ENCODE measurements at places on chromosomes 12 and 14.

DNA sequence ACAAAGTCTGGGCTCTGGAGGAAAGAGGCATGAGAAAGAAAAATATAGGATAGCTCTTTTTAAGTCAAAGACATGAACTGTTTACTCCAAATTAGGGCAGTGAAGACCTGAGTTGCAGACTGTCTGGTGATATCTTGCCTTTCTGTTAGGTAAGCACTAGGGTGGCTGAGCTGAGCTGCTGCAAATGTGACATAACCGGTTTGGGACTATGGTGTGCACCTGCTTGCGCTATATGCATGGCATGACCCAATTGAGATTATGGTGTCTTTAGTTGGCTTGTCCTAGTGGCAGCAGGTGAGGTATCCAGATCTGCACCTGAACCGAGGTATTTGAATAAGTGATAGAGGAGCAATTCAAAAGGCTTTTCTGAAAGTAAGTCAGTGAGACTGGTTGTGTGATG lies 345.6 kb downstream of the APAF1 start:
- DNase-seq, result peak; percentile 8

- DNase-seq, result no peak
Measured at GRCh38 chr14:54582334-54582733, 15.4 kb downstream of the SAMD4A start.

DNA sequence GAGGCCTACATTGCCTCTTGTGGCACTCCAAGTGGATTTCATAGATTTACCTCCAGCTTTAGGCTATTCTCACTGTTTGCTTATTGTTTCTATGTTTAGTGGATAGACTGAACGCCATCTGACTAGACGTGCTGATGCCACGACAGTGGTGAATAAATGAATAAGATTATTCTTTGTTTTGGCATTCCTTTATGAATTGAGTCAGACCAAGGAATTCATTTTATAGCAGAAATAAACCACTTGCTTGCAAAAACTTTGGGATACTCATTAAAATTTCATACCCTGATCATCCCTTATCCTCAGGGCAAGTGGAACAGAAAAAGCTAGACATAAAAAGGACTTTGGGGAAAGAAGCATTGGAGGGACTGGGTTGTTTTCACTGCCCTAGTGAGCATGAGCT lies 71.7 kb upstream of the FERMT2 start:
- no peak for DNase-seq

DNA sequence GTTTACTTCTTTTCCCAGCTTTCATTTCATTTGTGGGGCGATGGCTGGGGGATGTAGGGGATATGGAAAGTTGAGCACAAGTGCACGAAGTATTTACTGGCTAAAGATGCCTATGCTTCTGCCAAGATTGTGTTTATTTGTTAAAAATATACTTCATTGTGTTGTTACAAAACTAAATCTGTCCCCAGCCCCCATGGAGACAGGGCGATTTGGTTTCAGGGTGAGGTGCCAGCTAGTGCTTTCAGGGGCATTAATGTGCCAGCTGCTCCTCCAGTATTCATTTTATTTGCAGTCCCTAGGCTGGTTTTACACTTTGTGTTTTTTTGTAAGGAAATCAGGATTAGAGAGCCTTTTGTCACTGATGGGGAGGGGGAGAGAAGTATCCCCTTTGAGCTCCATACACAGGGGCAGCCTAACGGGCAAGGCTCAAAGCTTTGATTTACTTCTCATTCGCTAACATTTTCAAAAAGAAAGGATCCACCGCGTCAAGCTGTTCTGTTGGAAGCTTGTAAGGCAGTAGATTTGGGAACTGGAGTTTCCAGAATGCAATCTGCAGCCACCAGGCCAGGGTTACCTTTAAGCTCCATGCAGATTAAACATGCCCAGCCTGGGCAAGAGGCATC lies 198.7 kb upstream of the PLEKHG7 start:
- no peak for DNase-seq

DNA sequence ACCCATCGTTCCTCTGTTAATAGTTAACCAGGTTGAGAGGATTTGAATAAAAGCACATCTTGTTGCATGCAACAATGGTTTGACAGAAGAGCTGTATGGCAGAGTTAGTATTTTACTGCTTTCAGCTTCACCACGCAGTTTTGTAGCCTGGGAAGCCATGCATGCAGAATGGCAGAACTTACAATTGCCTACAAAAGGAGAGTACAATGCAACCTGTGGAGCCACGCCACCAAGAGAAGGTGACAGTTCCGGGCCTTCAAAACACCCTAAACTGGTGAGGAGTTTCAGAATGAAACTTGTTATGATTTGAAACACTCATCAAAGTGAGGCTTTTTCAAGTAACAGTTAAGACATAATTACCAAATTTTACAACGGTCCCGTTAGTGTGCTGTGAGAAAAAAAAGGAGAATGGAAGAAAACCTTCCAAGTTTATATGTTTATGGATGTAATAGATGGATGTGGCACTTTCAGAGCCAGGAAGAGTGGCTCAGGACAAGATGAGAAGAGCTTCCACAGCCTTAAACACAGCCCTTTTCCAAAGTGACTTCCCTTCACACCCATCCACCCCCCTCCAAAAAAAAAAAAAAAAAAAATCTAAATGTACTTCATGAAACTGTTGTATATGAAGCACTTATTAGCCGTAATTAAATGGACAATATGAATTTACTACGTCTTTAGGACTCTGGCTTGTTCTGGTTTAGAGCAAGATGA lies 158.7 kb downstream of the EGLN3 start:
- DNase-seq, result no peak

DNA sequence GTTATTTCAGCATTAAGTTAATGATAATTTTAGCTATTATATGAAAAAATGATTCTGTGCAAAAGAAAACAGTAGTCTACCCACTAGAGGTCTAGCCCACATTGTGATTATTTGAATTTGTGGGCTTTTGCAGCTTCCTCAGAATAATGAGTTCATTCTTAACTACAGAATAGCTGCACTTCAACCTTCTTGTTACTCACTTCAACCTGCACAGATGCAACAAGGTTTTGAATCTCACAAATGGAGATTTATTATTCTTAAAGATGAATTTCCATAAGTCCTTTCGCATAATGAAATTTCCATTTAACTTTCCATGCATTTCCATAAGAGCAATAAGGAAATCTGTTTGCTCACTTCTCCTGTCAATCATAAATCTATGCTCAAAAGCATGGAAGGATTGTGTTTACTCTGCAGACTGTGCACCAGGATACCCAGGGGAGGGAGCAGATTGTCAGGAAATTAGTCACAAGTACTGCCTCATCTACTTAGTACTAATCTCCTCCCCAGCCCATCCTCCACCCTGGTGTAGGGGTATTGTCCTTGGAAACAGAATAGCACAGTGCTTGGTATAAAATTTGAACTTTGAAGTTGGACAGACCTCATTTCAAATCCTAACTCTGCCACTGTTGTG lies 24.1 kb downstream of the PTGER2 start:
- no peak for DNase-seq

DNA sequence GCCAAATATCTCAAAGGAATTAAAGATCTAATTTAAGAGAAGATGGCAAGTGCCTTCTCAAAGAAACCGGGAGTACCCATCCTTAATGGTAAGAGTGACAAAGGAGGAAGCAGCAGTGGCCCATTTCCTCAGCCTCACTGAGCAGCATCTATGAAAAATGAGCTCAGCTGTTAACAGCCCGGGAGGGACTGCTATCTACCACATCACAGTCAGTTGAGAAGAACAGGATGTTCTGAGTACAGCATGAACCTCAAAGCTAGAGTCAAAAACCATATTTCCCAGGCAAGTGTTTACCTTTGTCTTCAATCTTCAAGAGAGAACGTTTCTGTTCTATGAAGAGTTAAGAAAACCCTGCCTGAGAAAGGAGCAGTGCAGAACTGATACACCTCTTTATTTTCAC lies 115.0 kb downstream of the BTG1 start:
- DNase-seq, result peak; percentile 58

DNA sequence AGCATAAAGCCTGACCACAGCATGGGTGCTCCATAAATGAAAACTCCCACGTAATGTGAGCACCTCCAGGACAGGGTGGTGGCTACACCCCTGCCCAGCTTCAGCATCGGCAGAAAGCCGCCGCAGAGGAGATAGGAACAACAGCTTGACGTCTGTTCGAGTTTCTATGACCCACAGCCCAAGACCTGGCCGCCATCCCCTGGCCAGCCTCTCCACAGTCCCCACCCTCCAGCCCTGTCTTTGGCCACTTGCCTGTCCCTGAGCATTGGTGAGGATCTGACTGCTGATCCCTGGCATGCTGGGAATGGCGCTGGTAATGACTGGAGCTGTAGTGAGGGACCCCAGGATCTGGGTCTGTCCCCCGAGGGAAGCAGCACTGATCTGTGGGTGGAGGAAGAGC lies 21.3 kb downstream of the POU6F1 start:
- no peak for DNase-seq

GRCh38 chr12:27545665-27546064 lies 21.7 kb downstream of the PPFIBP1 start:
- no peak for DNase-seq

GRCh38 chr12:6084261-6084968 lies 40.1 kb downstream of the VWF start:
- DNase-seq, result no peak

DNA sequence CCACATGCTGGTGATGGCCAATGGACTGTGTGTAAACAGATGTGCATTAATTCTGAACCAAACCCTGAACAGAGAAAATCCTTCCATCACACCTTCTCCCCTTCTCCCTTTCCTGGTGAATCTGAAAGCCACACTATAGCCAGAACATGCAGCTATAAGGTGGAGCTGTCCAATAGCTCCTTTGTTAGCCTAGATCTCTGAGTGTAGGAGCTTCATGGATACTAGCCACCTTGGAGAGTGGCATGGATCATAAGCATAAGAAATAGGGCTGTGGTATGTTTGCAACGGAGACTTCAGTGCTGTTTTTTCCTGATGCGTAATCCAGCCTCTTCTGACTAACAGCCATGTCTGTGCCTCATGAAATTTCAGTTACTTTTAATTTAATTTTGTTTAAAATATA lies 364.5 kb downstream of the BTG1 start:
- DNase-seq, result no peak

DNA sequence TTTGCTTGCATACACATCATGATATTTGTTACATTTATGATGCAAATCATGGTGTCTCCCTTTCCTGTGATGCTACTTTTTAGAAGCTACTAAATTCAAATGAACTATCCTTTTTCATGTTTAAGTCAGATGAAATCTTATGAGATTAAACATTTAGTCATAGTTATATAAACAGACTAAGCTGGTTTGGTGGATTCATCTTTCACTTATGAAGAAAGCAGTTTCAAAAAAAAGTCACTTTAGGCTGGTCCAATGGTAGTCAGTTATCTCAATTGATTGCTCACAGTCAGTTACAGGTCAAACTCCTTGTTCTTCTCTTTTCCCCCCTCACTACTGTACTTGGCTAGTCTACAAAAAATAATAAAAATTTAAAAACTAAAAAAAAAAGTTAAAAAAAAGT lies 19.7 kb downstream of the SYCP3 start:
- no peak for DNase-seq

DNA sequence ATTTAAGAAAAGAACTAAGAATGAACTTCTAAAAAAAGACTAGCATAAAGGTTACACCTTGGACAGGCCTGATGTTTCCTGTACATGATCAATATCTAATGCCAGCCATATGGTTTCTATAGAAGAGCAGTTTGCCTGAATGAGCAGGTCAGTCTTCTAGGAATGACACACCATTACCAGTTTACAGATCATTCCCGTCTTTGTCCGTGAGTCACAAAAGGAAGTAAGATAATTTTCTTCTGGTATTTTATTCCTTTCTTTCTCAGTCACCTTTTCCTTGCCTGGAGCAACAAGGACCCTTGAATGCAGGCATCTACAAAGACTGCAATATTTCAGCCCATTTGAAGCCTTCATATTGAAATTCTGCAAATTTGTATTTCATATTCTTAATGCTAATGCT lies 44.6 kb upstream of the CNTN1 start:
- no peak for DNase-seq

- DNase-seq, result no peak
Measured at GRCh38 chr14:102652194-102652593, 59.7 kb downstream of the RCOR1 start.

DNA sequence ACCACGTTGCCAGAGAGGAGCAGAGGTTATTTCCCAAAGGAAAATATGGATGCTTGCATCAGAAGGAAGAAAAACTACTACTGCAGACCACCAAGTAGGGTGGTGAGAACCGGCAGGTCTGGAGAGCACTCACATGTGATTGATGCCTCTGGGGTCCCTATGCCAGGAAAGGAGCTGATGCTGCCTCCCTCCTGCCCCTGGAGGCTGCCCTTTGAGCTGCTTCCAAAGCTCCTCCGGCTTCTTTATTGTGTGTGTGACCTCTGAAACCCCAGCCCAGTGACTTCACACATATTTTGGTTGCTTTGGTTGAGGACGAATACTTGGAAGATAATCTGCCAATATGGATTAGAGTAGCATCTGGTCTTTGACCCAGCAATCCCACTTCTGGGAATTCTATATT lies 133.4 kb downstream of the AACS start:
- DNase-seq, result no peak

DNA sequence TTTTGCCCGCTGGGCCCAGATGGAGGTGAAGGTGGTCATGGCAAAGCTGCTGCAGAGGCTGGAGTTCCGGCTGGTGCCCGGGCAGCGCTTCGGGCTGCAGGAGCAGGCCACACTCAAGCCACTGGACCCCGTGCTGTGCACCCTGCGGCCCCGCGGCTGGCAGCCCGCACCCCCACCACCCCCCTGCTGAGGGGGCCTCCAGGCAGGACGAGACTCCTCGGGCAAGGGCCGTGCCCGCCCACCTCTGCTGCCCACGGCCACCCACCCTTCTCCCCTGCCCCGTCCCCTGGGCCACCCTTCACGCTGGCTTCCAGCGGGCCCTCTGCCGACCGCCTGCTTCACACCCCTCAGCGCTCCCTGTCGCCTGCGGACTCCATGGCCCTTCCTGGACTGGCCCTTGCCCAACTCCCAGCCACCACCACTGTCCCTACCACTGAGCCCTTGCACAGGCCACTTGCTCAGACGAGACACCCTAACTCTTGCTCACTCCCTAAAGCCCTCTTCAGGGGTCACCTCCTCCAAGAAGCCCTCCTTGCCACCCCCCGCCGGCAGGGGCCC lies 42.5 kb downstream of the CYP46A1 start:
- DNase-seq, result no peak

DNA sequence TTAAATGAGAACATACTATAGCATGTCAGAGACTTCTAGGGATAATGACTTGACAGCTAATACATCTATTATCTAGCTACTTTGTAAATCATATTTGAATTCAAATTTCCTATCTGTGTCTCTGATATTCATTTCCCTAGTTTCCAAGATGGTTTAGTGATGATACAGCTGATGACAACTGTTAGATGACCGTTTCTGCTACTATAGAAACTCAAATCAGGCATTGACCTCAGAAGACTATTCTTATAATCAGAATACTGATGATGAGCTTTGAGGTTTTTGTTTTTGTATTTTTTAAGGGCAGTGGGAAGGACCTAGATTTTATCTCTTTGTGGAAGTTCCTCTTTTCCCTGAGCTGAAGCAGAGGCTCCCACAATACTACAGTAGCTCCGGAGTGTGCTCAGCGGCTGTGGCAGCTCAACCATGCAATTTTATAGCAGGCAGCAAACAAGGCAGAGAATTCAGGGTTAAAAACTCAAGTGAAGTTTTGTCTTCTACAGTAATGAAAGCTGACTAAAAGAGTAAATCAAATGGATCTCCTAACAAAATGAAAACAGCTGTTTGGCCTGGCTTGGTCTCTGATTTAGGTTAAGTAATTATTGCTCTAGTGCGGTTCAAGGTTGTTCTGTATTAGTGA lies 145.1 kb downstream of the SLC25A21 start:
- DNase-seq, result no peak

GRCh38 chr14:21030531-21030930 lies 514 bp downstream of the TPPP2 start:
- DNase-seq, result no peak

GRCh38 chr12:50440288-50440687 lies 39.6 kb downstream of the LARP4 start:
- no peak for DNase-seq

- no peak for DNase-seq
Measured at GRCh38 chr14:34098985-34099349, 148.1 kb upstream of the EGLN3 start.
